ENCODE measurements at places on chromosomes 5 and 9.

- peak overlapping the region; percentile 39 for H3K27ac ChIP-seq
- no peaks in the 10 kb centered on the region for H3K27me3 ChIP-seq
- peaks cover 6% of the 10 kb centered on the region for H3K4me1 ChIP-seq
- DNase-seq: peak; percentile 69
These were observed 287.3 kb downstream of the EBF1 start for GRCh38 chr5:158812408-158812807.

DNA sequence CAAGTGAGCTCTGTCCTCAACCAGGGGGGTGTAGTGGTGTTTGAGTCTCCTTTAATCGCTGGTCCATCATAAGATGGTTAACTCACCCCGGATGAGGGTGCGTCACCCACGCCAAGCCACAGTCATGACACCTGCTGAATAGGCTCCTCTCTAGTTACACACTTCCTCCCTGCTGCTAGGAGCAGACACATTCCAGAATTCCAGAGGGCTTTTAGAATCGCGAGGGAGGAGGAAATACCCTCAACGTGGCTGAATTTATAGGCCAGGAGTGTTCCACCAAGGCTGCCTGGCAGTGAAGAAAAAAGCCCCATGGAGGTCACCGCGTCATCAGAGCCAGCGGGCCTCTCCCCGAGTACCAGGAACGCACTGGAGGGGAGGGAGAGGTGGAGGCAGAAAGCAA lies 5.1 kb downstream of the GLRX start:
- peak; percentile 61 for DNase-seq
- peaks cover 59% of the 10 kb centered on the region for H3K4me1 ChIP-seq
- peak overlapping the region; percentile 30 for H3K4me3 ChIP-seq
- peaks cover 45% of the 10 kb centered on the region for H3K36me3 ChIP-seq
- H3K27ac ChIP-seq: peak overlapping the region; percentile 86
- no peaks in the 10 kb centered on the region for H3K27me3 ChIP-seq

DNA sequence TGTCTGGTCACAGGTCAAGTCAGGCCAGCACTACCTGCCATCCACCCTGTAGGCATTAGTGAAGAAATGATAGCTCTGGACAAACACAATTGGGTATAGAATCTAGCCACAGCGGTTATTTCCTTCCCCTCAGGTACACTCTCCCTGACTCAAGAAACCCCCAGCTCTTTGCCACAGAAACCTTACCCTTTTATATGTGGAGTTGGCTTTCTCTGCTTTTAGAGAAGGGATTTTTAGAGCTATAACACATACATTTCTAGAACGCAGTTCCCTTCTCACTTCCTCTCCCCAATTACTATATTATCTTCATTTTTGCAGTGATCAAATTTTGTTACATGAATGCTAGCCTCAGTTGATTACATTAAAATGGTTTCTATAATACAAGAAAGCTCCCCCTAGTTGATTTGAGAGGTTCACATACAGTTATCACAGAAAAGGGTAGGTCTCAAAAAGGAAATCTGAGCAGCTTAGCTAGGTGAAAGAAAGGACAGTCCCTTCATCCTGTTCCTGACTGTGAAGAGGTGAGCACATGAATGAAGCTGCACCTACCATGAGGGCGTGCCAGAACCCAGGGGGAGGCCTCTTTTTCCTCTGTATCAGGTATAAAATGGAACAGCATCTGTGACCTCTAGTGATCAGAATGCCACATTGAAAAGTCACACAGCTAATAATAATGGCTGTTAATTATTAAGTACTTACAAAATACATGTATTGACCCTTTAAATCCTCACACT lies 425.6 kb downstream of the KIAA0825 start:
- no peaks in the 10 kb centered on the region for H3K27me3 ChIP-seq
- no peaks in the 10 kb centered on the region for H3K36me3 ChIP-seq
- no peak overlapping the region for H3K27ac ChIP-seq
- H3K4me3 ChIP-seq: no peak overlapping the region
- DNase-seq: no peak

DNA sequence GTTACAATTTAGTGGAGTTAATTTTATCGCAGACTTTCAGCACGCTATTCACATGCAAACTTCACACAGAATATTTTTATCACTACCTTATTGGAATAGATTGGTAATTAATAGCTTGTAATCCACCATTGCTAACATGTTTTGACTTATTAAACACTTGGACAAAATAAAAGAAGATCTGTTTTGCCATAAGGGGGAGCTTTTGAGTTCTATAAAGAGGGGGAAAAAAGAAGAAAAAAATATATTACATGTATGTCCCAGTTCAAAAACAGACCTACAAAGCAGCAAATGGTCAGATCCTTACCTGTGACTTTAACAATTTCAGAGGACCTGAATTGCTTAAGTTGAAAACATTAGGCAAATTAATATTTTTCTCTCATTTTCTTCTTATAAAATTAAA lies 1.2 kb upstream of the PAPPA start:
- no peak overlapping the region for H3K27ac ChIP-seq
- H3K36me3 ChIP-seq: no peaks in the 10 kb centered on the region
- no peak overlapping the region for H3K4me3 ChIP-seq
- no peak for DNase-seq

DNA sequence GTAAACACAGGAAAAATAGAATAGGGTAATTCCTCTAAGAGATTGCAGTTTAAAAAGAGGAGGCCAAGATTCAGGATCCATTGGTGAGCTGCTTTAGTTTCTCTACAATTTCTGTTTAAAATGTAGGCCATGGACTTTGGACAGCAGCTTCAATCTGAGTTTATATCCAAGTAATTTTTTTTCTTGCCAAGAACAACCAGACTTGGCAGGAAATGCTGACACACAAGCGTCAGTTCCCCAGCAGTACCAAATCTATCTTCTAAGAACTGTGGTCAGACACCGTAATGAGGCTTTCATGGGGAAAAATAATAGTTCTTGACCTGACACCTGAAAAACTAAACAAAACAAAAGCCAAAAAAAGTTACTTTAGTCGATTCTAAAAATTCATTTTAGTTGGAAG lies 528.8 kb downstream of the CSNK1G3 start:
- no peaks in the 10 kb centered on the region for H3K4me1 ChIP-seq
- H3K36me3 ChIP-seq: no peaks in the 10 kb centered on the region
- H3K4me3 ChIP-seq: no peak overlapping the region
- no peak overlapping the region for H3K27ac ChIP-seq
- no peaks in the 10 kb centered on the region for H3K27me3 ChIP-seq
- no peak for DNase-seq

GRCh38 chr9:20620650-20621470 lies 1.4 kb downstream of the MLLT3 start:
- no peaks in the 10 kb centered on the region for H3K27me3 ChIP-seq
- no peak overlapping the region for H3K27ac ChIP-seq
- H3K36me3 ChIP-seq: no peaks in the 10 kb centered on the region
- peak; percentile 23 for DNase-seq

DNA sequence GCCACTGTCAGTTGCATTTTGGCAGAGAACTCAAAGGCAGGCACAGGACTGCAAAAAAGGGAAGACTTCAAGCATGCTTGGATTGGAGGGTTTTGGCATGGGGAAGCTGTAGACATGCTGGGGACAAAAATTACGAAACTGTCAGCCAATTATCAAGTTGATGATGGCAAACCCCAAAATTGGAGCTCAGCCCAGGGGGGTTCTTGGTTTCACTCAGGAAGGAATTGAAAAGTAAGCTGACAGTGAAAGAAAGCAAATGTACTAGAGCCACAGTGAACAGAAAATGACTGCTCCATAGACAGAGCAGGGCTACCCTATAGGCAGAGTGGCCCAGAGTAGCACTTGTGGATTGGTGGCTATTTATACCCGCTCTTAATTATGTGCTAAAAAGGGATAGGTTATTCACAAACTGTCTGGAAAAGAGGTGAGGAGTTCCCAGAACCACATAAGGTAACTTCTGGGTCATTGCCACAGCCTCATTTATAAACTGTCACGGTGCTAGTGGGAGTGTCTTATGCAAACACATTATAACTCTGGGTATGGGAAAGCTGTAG lies 14.6 kb upstream of the CFAP95 start:
- no peak for DNase-seq
- H3K4me1 ChIP-seq: no peaks in the 10 kb centered on the region
- no peak overlapping the region for H3K27ac ChIP-seq
- no peaks in the 10 kb centered on the region for H3K27me3 ChIP-seq
- no peak overlapping the region for H3K4me3 ChIP-seq

- H3K27ac ChIP-seq: no peak overlapping the region
- no peaks in the 10 kb centered on the region for H3K27me3 ChIP-seq
- H3K4me3 ChIP-seq: no peak overlapping the region
- H3K4me1 ChIP-seq: peaks cover 11% of the 10 kb centered on the region
These were observed 48.0 kb upstream of the SAP30L start for GRCh38 chr5:154397652-154398406.

GRCh38 chr5:113264046-113264445 lies 170.7 kb downstream of the TSSK1B start:
- no peak for DNase-seq
- H3K4me1 ChIP-seq: no peaks in the 10 kb centered on the region
- H3K4me3 ChIP-seq: no peak overlapping the region
- H3K27me3 ChIP-seq: no peaks in the 10 kb centered on the region
